ENCODE measurements at places on chromosomes 4 and X.

DNA sequence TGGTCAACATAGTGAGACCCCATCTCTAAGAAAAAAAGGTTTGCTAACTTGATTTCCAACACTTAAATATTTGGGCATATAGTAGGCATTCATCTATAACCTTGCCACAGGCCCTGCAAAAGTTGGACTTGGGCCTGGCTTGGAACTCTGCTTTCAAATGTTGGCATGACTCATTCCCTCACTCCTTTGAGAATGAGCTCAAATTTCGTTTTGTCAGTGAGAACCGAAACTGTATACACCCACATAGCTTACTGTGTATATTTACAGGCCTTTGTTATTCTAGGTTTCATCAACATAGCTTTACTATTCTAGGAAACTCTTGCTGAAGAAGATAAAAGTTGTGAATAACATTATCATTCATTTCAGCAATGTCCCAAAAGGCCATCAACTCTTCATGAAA is 88.7 kb upstream of the ELOVL6 start:
- no peak overlapping the region for H3K4me3 ChIP-seq
- no peak overlapping the region for H3K27ac ChIP-seq
- DNase-seq: no peak
- H3K27me3 ChIP-seq: peaks cover 5% of the 10 kb centered on the region
- no peaks in the 10 kb centered on the region for H3K36me3 ChIP-seq
- H3K4me1 ChIP-seq: no peaks in the 10 kb centered on the region

GRCh38 chr4:149296084-149296483 is 519.6 kb downstream of the IQCM start:
- H3K36me3 ChIP-seq: no peaks in the 10 kb centered on the region
- H3K4me1 ChIP-seq: no peaks in the 10 kb centered on the region
- no peak overlapping the region for H3K27ac ChIP-seq
- no peak for DNase-seq

DNA sequence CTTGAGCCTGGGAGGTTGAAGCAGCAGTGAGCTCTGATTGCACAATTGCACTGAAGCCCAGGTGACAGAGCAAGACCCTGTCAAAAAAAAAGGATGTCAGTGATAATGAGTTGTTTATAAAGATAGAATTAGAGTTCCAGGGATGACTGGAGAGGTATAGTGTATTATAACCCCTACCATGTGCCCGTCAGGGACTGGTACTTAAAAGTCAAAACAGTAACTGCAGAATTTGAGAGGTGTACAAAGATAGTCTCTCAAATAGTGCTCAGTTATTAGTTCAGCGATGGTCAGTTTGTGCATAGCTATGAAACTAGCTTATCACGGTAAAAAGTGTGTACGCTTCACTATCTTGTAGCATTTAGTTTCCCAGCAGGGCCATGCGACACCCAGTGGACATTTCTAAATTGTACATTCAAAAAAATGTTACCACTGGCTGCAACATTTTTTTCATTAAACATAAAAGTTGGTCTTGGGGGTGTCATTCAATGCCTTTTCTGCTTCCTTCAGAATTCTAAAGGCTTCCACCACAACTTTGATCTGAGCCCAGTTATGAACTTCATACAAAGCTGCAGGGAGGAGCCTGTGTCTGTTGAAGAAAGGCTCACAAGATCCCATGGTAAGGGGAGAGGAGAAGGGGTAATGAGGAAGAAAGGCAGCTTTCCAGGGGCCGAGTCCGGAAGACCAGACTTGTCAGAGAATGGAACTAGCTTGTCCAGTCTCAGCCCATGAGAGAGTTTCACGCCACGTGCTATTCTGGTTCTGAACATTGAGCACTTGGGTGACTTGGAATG is 9.2 kb upstream of the GYG2 start:
- no peak for DNase-seq
- no peaks in the 10 kb centered on the region for H3K36me3 ChIP-seq
- H3K27me3 ChIP-seq: peaks cover 3% of the 10 kb centered on the region
- no peaks in the 10 kb centered on the region for H3K4me1 ChIP-seq
- no peak overlapping the region for H3K4me3 ChIP-seq

DNA sequence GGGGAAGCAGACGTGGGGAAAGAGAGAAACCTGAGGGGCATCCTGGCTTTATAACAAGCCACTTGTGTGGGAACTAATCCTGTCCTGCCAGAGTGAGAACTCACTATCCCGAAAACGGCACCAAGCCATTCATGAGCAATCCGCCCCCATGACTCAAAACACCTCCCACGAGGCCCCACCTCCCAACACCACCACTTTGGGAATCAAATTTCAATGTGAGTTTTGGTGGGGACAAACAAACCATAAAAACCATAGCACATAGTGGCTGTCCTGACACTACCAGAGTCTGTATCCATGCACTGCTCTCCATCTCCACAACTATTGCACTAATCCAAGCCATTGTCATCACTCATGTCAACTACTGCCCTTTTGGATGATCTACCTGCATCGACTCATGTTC is 28.5 kb upstream of the SEPTIN6 start:
- no peaks in the 10 kb centered on the region for H3K4me1 ChIP-seq
- no peak overlapping the region for H3K27ac ChIP-seq
- H3K4me3 ChIP-seq: no peak overlapping the region
- no peaks in the 10 kb centered on the region for H3K36me3 ChIP-seq
- H3K27me3 ChIP-seq: no peaks in the 10 kb centered on the region

GRCh38 chr4:153471698-153472093 is 5.5 kb downstream of the TMEM131L start:
- peaks cover 47% of the 10 kb centered on the region for H3K4me1 ChIP-seq
- DNase-seq: no peak
- no peaks in the 10 kb centered on the region for H3K27me3 ChIP-seq

GRCh38 chrX:77742788-77743476 is 43.1 kb downstream of the ATRX start:
- H3K4me3 ChIP-seq: no peak overlapping the region
- H3K36me3 ChIP-seq: no peaks in the 10 kb centered on the region
- H3K27me3 ChIP-seq: no peaks in the 10 kb centered on the region
- H3K4me1 ChIP-seq: peaks cover 22% of the 10 kb centered on the region
- no peak overlapping the region for H3K27ac ChIP-seq
- no peak for DNase-seq

DNA sequence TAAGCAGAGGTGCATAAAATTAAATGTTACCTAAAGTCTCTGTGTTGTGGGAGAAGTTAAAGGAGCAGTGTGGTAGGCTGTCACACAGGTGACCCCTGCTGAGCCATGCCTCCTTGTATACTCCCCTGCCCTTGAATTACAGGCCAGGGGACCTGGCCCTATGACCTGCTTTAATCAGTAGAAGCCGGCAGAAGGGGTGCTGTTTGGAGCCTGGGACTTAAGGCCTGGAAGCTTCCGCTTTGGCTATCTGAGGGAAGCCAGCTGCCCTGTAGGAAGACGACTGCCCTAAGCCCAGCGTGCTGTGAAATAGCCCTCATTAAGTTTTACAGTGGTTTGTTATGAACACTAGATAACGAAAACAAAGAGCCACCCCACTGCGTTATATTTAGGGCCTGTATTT is 34.1 kb downstream of the SPINK2 start:
- DNase-seq: no peak
- no peaks in the 10 kb centered on the region for H3K36me3 ChIP-seq
- H3K4me1 ChIP-seq: no peaks in the 10 kb centered on the region
- H3K27ac ChIP-seq: no peak overlapping the region
- H3K27me3 ChIP-seq: no peaks in the 10 kb centered on the region

DNA sequence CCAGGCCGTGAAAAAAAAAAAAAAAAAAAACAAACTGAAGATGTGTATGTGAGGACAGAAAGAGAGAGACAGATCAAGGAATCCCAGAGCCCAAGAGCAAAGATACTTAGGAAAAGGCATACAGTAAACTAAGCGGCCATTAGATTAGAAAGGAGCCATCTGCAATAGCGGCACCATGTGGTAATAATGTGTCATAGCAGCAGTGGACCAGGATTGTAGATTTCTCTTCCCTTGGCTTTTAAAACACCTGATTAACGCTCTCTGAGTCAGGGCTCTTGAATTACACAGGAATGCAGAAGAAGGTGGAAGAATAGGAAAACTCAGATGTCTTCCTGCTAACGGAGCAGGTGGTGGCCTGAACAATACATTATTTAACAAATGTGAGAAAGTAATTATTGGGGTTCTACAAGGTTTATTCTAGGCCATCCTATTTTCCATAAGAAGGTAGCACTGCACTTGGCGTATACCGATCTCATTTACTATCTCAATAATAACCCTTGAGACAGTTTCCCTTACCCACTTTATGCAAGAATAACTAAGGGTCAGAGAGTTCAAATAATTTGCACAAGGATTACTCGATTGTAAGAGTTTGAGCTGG is 182.7 kb downstream of the KCNIP4 start:
- no peaks in the 10 kb centered on the region for H3K36me3 ChIP-seq
- no peak overlapping the region for H3K27ac ChIP-seq
- H3K4me1 ChIP-seq: peaks cover 2% of the 10 kb centered on the region
- no peak overlapping the region for H3K4me3 ChIP-seq
- no peak for DNase-seq
- H3K27me3 ChIP-seq: no peaks in the 10 kb centered on the region

GRCh38 chr4:99863804-99864203 is 30.4 kb downstream of the LAMTOR3 start:
- H3K4me3 ChIP-seq: no peak overlapping the region
- no peaks in the 10 kb centered on the region for H3K36me3 ChIP-seq
- DNase-seq: no peak

DNA sequence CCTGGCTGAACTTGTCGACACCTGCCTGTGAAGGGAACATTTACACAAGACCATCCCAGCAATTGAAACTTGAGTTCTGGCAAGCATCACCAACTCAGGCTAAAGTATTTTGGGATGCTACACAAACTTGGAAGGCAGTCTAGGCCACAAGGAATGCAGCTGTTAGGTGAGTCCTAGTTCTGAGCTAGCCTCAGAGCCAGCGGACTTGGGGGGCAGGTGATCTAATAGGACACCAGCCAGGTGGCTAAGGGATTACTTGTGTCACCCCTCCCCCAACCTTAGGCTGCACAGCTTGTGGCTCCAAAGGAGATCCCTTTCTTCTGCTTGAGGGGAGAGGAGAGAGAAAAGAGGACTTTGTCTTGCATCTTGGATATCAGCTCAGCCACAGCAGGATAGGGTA is 62.3 kb upstream of the DKK2 start:
- H3K27ac ChIP-seq: no peak overlapping the region
- no peaks in the 10 kb centered on the region for H3K4me1 ChIP-seq
- DNase-seq: no peak
- H3K36me3 ChIP-seq: no peaks in the 10 kb centered on the region

DNA sequence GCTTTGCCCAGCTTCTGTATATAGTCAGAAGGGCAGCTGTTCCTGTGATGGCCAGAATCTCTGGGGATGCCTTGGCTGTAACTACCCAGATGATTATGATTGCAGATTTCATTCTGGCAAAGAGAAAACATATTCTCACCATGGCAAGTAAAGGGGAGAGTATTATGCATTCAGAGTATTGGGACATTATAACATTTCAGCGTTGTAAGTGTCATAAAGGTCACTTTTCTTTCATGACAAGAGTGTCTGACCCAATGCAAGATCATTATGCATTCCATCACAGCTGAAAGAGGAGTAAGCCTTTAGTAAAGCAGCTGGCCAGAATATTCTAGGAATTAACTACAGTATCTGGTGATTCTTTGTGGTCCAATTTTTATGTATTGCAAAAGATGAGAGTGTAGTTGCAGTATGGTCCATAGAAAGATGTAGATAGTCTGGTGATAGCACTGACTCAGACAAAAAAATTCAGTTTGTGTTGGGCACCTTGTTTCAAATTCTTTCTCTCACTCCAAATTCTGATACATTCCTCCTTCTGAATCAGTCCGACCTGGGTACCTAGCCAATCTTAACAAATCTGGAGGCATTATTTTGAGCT is 2366.3 kb downstream of the PCDH7 start:
- H3K4me3 ChIP-seq: no peak overlapping the region
- H3K27ac ChIP-seq: no peak overlapping the region
- no peaks in the 10 kb centered on the region for H3K27me3 ChIP-seq
- no peak for DNase-seq
- H3K4me1 ChIP-seq: no peaks in the 10 kb centered on the region

DNA sequence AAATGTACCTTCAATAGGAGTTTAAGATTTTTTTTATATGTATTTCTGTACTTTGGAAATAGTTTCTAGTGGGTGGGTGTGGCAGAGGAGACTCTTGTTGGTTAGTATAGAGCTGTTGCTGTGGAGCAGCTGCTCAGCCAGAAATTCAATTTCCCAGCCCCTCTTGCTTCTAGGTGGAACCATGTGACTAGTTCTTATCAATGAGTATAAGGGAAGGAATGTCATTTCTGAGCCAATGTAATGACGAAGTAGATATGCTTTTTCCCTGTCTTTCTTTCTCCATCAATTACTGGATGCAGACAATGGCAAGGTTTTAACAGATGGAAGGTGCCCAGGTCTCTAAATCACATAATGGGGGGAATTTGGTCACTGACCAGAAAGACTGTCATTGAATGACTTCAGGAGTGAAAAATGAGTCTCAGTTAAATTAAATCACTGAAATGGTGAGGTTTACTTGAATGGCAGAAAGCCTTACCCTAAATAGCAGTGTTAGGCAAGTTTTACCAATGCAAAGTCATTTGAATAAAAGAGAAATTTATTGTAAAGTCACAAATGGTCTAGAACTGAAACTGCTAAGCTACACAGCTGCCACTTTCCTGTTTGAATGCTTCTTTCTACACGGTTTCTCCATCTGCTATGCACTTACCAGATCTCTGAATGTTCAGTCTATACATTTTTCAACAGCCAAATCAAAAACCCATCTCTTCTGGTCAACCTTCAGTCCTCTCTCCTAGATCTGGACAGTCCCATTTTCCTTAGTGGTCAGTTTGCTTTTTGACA is 795.4 kb upstream of the MAGEB2 start:
- no peak overlapping the region for H3K27ac ChIP-seq
- no peak overlapping the region for H3K4me3 ChIP-seq
- H3K36me3 ChIP-seq: no peaks in the 10 kb centered on the region

DNA sequence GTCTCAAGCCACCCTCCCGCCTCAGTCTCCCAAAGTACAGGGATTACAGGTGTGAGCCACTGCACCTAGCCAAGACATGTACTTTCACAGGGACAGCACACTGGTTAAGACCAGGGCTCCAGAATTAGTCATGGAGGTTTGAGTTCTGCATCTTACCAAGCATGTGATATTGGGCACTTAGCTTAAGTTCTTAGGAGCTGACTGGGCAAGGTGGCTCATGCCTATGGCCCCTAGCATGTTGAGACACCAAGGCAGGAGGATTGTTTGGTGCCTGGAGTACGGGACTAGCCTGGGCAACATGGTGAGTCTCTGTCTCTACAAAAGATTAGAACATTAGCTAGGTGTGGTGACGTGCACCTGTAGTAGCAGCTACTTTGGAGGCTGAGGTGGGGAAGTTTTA is 2.6 kb upstream of the TMEM192 start:
- no peak overlapping the region for H3K27ac ChIP-seq
- DNase-seq: no peak
- H3K36me3 ChIP-seq: no peaks in the 10 kb centered on the region
- H3K27me3 ChIP-seq: peaks cover 24% of the 10 kb centered on the region

GRCh38 chrX:100681599-100681998 is 37.6 kb downstream of the SRPX2 start:
- no peaks in the 10 kb centered on the region for H3K4me1 ChIP-seq
- H3K4me3 ChIP-seq: no peak overlapping the region
- H3K36me3 ChIP-seq: no peaks in the 10 kb centered on the region
- no peak for DNase-seq

GRCh38 chrX:138082251-138082650 is 516.3 kb downstream of the ZIC3 start:
- no peaks in the 10 kb centered on the region for H3K36me3 ChIP-seq
- H3K27me3 ChIP-seq: no peaks in the 10 kb centered on the region
- DNase-seq: no peak
- H3K4me3 ChIP-seq: no peak overlapping the region
- H3K4me1 ChIP-seq: no peaks in the 10 kb centered on the region
